ENCODE measurements at places on chromosomes 2 and 18. TPM values are rescaled to one million over a fixed set of nuclear protein-coding genes. Genes with fewer than 3 reads are reported as not detected.

GRCh38 chr18:73544032-73544431 is 603.6 kb downstream of the FBXO15 start:
- H3K36me3 ChIP-seq, result no peaks in the 10 kb centered on the region
- H3K27me3 ChIP-seq, result no peaks in the 10 kb centered on the region
- H3K4me3 ChIP-seq, result no peak overlapping the region
- H3K4me1 ChIP-seq, result peaks cover 9% of the 10 kb centered on the region
- H3K27ac ChIP-seq, result no peak overlapping the region
- DNase-seq, result no peak

DNA sequence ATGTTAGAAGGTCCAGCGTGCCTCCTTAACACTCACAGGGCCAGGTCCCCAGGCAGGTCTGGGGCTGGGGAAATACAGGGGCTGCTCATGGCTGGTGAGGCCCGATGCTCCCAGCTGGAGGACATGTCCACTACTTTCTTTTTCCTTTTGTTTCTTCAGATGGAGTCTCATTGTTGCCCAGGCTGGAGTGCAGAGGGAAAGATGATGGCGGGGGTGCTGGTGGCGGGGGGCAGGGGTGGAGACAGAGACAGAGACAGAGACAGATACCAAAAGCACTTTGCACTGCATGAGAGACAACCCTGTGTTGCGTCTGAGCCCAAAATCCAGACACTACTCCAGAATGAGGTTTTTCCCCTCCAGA is 211.0 kb downstream of the SH3BP4 start:
- H3K27me3 ChIP-seq, result no peaks in the 10 kb centered on the region
- H3K4me3 ChIP-seq, result no peak overlapping the region
- no peak for DNase-seq
- H3K36me3 ChIP-seq, result no peaks in the 10 kb centered on the region
- peaks cover 10% of the 10 kb centered on the region for H3K4me1 ChIP-seq

GRCh38 chr18:6810191-6810590 is 80.7 kb downstream of the ARHGAP28 start:
- H3K36me3 ChIP-seq, result no peaks in the 10 kb centered on the region
- no peak overlapping the region for H3K4me3 ChIP-seq
- H3K4me1 ChIP-seq, result no peaks in the 10 kb centered on the region

DNA sequence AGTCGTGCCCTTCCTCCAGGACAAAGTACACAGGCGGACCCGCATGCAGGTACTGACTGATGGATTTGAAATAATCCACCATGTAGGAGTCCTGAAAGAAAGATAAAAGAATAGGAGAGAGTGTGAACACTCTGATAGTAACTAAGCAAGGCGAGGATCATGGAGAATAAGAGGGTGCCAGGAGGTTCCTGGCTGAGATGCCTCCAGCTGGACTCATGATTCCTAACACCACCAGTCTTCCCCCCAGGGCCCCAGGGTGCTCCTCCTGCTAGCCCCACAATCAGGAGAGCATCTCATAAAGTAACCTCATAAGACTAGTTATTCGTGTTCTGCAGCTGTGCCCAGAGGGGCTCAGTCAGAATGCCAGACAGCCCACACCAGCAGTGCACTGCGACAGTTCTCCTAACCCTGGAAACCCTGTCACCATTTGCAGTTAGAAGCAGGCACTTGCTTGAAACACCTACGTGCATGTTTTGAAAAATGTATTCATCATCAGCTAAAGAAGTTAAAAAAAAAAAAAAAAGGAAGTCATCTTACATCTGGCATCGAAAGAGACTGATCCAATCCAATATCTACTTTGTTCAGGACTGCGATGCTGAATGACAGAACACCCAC is 36.7 kb downstream of the RMC1 start:
- no peaks in the 10 kb centered on the region for H3K4me1 ChIP-seq
- DNase-seq, result no peak
- no peaks in the 10 kb centered on the region for H3K27me3 ChIP-seq
- H3K4me3 ChIP-seq, result no peak overlapping the region

- no peak for DNase-seq
- no peaks in the 10 kb centered on the region for H3K27me3 ChIP-seq
- no peaks in the 10 kb centered on the region for H3K36me3 ChIP-seq
- no peak overlapping the region for H3K4me3 ChIP-seq
- H3K27ac ChIP-seq, result no peak overlapping the region
- no peaks in the 10 kb centered on the region for H3K4me1 ChIP-seq
These were observed 34.6 kb upstream of the C2orf15 start for GRCh38 chr2:99106913-99107312.

GRCh38 chr18:4528405-4528804 is 73.3 kb upstream of the DLGAP1 start:
- H3K4me1 ChIP-seq, result no peaks in the 10 kb centered on the region
- no peak for DNase-seq
- H3K36me3 ChIP-seq, result no peaks in the 10 kb centered on the region
- H3K27me3 ChIP-seq, result 0 out of 2 replicates have a peak, but pooled peaks cover 4% of the 10 kb centered on the region
- H3K4me3 ChIP-seq, result no peak overlapping the region

GRCh38 chr2:88281302-88282217 is 111.4 kb downstream of the THNSL2 start:
- H3K36me3 ChIP-seq, result no peaks in the 10 kb centered on the region
- H3K4me3 ChIP-seq, result no peak overlapping the region
- H3K4me1 ChIP-seq, result no peaks in the 10 kb centered on the region
- no peak overlapping the region for H3K27ac ChIP-seq
- H3K27me3 ChIP-seq, result peaks cover 85% of the 10 kb centered on the region

- no peak overlapping the region for H3K4me3 ChIP-seq
- 0 out of 2 replicates have a peak, but pooled peaks cover 5% of the 10 kb centered on the region for H3K36me3 ChIP-seq
- no peak for DNase-seq
- H3K27ac ChIP-seq, result peak overlapping the region; percentile 19
- H3K27me3 ChIP-seq, result no peaks in the 10 kb centered on the region
These were observed 40.5 kb upstream of the EMILIN2 start for GRCh38 chr18:2805970-2806943.

- H3K27ac ChIP-seq, result no peak overlapping the region
- no peak overlapping the region for H3K4me3 ChIP-seq
- no peaks in the 10 kb centered on the region for H3K36me3 ChIP-seq
- peaks cover 52% of the 10 kb centered on the region for H3K4me1 ChIP-seq
- DNase-seq, result no peak
These were observed 145.9 kb downstream of the ACKR3 start for GRCh38 chr2:236715491-236715961.

- no peak overlapping the region for H3K4me3 ChIP-seq
- H3K27me3 ChIP-seq, result no peaks in the 10 kb centered on the region
- no peak overlapping the region for H3K27ac ChIP-seq
- H3K4me1 ChIP-seq, result peaks cover 47% of the 10 kb centered on the region
- DNase-seq, result no peak
- H3K36me3 ChIP-seq, result peaks cover 14% of the 10 kb centered on the region
These were observed 32.4 kb downstream of the SMAD2 start for GRCh38 chr18:47898055-47898454.

- no peak overlapping the region for H3K27ac ChIP-seq
- peak; percentile 3 for DNase-seq
- H3K36me3 ChIP-seq, result no peaks in the 10 kb centered on the region
- no peaks in the 10 kb centered on the region for H3K4me1 ChIP-seq
These were observed 426.7 kb upstream of the SMIM21 start for GRCh38 chr18:75854174-75854573.

DNA sequence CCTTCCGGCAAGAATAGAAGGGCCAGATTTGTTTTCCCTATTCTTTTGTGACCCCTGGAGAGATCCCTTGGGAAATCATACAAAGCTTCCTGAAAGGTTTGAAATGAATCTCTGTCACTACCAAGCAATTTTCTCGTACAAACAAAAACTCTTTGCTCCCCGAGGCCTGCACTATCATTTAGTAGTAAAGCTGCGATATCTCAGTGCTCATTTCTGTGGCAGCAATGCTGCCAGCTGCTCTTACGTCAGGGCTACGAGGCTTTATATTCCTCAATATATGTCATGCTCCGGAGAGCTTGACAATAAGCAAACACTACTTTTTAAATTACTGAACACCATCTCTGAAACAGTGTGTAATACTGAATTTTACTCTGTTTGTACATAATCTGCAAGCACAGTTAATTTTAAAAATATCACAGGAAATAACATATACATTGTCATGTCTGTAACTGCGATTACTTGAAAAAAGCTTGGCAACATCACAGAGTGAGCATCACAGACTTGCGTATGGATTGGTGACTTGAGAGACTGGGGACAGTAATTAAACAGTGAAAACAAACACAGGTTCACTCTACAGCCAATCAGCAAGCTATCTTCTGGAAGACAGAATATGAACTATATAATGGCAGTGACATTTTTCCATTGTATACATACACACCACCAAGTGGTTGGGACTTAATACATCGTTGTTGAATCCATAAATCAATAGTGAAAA is 403.3 kb upstream of the NETO1 start:
- H3K4me1 ChIP-seq, result no peaks in the 10 kb centered on the region
- no peak for DNase-seq
- no peak overlapping the region for H3K27ac ChIP-seq
- H3K36me3 ChIP-seq, result no peaks in the 10 kb centered on the region

DNA sequence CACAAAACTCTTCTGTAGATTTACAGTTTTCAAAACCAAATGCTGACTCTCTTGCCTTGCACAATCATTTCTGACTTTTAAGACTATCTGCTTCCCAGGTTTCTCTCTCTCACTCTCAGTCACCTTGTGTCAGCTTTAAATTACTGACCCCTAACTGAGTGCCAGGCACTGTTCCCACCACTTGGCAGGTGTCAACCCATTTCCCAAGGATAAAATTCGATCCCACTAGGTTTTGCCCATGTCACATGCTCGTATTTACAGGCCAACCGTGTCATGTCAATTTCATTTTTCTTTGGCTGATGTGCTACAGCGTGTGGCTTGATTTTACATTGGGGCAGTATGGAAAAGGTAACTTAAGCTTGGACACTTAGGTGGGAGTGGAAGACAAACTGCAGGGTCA is 26.1 kb upstream of the LMAN1 start:
- no peak overlapping the region for H3K27ac ChIP-seq
- H3K27me3 ChIP-seq, result no peaks in the 10 kb centered on the region
- no peak overlapping the region for H3K4me3 ChIP-seq
- 0 out of 2 replicates have a peak, but pooled peaks cover 6% of the 10 kb centered on the region for H3K4me1 ChIP-seq

- H3K27ac ChIP-seq, result no peak overlapping the region
- no peaks in the 10 kb centered on the region for H3K27me3 ChIP-seq
- no peak overlapping the region for H3K4me3 ChIP-seq
- no peak for DNase-seq
These were observed 29.2 kb upstream of the TEX44 start for GRCh38 chr2:231563378-231563961.

Gene ANKAR
- 3.6 TPM for total RNA-seq

Gene ZNF519
- total RNA-seq, result 23.8 TPM

Gene SCYGR4
- total RNA-seq, result not detected

Gene GKN2
- total RNA-seq, result not detected

Gene KHK
- 10.4 TPM for total RNA-seq

Gene RGPD3
- total RNA-seq, result not detected

Gene SPP2
- not detected for total RNA-seq

Gene ZC3H8
- 11.3 TPM for total RNA-seq

Gene RHBDD1
- 22.3 TPM for total RNA-seq
